IMR-90 (cell line): ENCODE measurements at places on chromosomes 11 and 22.

- DNase-seq: no peak
- peaks cover 50% of the 10 kb centered on the region for H3K36me3 ChIP-seq
- H3K4me3 ChIP-seq: no peak overlapping the region
- peaks cover 19% of the 10 kb centered on the region for H3K4me1 ChIP-seq
- no peak overlapping the region for H3K27ac ChIP-seq
Observed at GRCh38 chr11:11996321-11997048, 11.9 kb downstream of the DKK3 start.

GRCh38 chr11:45929486-45930030 lies 7.1 kb downstream of the LARGE2 start:
- peaks cover 25% of the 10 kb centered on the region for H3K36me3 ChIP-seq
- no peak for DNase-seq
- H3K27ac ChIP-seq: no peak overlapping the region
- peaks cover 15% of the 10 kb centered on the region for H3K27me3 ChIP-seq

- H3K4me1 ChIP-seq: no peaks in the 10 kb centered on the region; the same call in 1 of the 2 replicates
- H3K36me3 ChIP-seq: peaks cover 13% of the 10 kb centered on the region
- no peak for DNase-seq
- H3K27ac ChIP-seq: no peak overlapping the region
- no peaks in the 10 kb centered on the region for H3K27me3 ChIP-seq
Observed at GRCh38 chr22:26447584-26448329, 18.7 kb downstream of the ASPHD2 start.

DNA sequence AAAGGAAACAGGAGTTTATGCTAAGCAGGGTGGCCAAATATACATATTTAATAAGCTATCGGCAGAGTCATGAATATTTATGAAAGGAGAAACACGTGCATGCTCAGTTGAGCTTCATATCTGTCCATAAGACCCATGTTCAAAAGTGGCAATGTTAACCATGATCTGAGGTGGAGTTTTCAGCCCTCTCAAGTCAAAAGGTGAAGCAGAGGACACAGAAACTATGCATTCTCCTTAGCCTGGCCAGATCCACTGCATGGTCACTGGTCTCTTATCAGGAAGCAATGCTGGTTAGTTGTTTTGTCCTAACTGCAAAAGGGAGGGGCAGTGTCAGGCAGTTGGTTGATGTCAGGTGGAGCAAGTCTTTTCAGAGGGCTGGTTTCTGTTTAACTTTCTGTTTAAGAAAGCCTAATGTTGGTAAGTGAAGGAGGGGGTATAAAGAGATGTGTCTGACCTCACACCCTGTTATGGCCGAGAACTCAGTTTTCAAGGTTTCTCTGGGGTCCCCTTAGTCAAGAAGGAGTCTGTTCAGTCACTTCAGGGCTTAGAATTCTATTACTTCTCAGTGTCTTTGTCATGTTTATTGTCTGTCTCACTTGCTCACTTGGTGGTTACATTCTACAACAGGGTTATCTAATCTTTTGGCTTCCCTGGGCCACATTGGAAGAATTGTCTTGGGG lies 5.5 kb upstream of the SELENOH start:
- no peak for DNase-seq
- H3K4me3 ChIP-seq: no peak overlapping the region
- no peaks in the 10 kb centered on the region for H3K4me1 ChIP-seq
- no peak overlapping the region for H3K27ac ChIP-seq
- H3K27me3 ChIP-seq: no peaks in the 10 kb centered on the region

DNA sequence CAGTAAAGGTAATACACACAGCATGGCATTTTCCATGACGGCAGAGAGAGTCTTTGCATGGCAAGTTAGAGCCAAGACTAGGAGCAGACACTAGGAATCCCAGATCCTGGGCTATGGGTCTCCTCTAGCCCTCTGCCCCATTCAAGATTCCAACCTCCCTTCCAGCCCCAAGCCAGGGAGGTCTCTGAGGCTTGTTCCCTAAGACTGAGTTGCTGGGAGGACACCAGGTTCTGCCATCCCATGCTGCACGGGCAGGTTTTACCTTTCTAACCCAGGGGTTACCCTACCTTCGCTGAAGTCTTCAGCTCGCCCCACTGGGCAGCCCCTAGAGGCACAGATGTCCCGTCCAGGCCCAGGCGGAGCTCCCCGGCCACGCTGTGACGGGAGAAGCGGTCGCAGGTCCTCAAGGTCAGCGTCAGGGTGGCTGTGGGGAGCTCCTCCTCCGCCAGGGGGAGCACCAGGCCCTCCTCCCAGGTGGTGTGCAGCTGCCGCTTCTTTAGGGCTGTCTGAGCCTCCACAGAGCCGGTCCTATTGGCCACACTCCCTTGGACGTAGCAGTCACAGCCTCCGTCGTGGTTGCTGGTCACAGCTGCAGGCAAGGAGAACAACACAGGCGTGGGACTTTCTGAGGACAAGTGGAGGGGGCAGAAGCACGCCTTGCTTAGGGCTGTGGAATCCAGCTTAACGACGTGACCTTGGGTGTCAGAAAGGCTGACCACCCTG lies 33.8 kb downstream of the SYT13 start:
- H3K36me3 ChIP-seq: no peaks in the 10 kb centered on the region
- H3K27ac ChIP-seq: no peak overlapping the region
- DNase-seq: peak; percentile 7
- H3K4me1 ChIP-seq: no peaks in the 10 kb centered on the region
- peaks cover 10% of the 10 kb centered on the region; the same call in 1 of the 2 replicates for H3K27me3 ChIP-seq
- no peak overlapping the region for H3K4me3 ChIP-seq
